ENCODE measurements at places on chromosomes 5 and 9.

- DNase-seq, result no peak
These were observed 118.8 kb downstream of the GAPVD1 start for GRCh38 chr9:125380406-125380805.

DNA sequence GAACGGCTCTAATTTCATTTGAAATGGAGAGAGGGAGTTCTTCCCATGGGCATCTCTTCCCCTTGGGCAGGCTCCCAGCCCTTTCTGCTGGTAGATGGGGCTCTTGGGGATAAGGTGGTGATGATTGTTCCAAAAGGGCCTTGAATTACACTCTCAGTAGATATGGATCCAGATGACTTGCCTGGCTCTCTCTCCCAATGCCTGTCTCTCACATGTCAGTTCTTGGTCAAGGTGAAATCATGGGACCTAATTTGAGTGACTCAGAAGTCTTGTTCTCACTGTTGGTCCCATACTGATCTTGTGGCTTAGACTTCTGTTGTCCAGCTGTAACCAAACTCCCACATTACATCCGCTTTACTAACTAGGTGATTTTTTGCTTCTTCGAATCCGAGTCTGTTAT is 317.0 kb upstream of the RFX3 start:
- no peak for DNase-seq

GRCh38 chr9:15280647-15281046 is 26.4 kb downstream of the TTC39B start:
- DNase-seq, result no peak

DNA sequence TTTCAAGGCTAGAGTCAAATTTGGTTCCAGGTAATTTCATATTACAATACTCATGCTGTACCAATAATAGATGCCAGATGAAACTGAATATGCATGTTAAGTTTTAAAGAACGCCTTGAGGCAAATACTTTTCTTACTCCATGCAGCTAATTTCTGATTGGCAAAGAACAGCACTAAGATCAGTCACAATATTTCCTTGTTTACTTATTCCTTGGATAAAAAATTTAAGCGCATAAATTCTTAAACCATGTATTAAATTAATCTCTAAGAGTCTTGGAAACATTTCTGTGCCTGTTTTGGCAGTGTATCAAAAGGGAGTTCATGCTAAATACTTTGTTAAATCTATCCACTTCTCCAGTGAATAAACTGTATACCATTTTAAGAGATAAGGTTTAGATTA is 173.5 kb downstream of the SLC12A2 start:
- DNase-seq, result no peak

DNA sequence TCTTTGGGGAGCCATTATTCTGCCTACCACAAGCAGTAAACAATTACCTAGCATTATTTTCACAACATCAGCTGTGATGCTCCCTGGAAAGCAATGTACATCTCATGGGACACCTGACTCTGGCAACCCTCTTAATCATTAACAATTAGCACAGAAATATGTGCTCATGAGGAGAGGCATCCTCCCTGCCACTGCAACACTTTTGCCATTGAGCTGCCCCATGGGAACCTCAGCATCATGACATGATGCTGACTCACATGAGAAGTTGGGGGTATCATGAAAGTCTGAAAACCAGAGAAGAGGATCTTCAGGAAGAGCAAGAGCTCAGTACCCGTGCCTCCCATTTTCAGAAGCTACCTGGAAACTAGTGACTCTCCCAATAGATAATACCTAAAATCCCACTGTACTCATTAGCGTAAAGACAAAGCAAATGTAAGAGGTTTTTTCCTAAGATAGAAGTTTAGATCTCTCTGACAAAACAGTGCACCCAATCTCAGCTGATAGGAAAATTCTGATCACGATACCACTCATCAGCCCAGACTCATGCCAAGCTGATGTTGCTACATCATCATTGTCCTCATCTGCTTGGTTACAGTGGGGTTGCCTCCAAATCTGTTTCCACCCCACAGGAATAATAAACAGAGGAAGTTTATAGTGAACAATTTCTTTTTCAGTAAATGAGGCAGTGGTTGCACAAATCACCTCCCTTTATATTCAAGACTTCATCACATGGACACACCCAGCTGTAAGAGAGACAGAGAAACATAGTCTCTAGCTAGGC is 244.5 kb downstream of the NR2F1-AS1 start:
- DNase-seq, result no peak

Data from fibroblast of skin of left quadriceps (primary cell).